Activated CD8-positive, alpha-beta memory T cell treated with anti-CD3 and anti-CD28 coated beads for 1 hour (primary cell): ENCODE measurements at places on chromosomes 1 and 21.

- no peak for DNase-seq
Measured at GRCh38 chr1:86523670-86524354, 23.1 kb upstream of the CLCA4 start.

DNA sequence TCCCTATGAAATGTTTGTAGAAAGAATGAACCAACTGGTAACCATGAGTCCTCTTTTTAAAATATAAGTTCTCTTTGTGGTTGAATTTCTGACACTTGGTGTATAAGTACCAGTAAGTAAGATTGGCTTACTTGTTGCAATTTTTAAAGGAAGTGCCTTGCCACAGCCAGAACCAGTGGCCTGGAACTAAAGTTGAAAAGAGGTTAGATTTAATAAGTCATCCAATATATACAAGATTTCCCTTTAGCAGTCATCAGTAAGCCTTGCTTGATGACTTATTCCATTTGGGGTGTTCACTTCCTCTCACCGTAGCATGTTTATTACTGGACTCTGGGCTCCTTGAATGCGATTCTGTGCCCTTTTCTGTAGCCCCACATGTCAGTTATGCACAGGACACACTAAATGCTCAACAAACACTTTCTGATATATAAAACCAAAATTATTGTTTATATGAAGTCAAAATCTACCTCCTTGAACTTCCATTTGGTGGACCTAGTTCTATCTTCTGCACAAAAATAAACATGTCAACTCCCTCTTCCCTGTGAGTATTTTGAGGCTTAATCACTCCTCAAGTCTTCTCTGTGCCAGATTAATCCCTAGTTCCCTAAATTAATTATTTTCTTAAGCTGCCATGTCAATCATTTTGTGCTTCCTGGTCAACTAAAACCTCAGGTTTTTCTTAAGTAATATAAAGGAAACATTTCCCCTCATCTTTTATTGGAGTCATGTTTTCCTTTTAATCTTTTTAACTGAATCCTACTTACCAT lies 218.1 kb downstream of the ST6GALNAC3 start:
- no peak for DNase-seq

- no peak for DNase-seq
Measured at GRCh38 chr1:109509176-109510134, at the start of gene AMIGO1. Gene AMIGO1, minus strand, starts transcription at chr1:109509727. Its CDS starts 815 bp downstream, at chr1:109508912.

DNA sequence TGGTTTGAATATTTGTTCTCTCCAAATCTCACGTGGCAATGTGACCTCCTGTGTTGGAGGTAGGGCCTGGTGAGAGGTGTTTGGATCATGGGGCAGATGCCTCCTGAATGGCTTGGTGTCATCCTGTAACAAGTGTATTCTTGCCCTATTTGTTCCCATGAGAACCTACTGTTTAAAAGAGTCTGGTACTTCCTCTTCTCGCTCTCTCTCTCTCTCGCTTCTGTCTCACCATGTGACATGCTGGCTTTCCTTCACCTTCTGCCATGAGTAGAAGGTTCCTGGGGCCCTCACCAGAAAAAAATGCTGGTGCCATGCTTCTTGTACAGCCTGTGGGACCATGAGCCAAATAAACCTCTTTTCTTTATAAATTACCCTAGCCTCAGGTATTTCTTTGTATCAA lies 8.4 kb upstream of the PAXBP1 start:
- DNase-seq: no peak

DNA sequence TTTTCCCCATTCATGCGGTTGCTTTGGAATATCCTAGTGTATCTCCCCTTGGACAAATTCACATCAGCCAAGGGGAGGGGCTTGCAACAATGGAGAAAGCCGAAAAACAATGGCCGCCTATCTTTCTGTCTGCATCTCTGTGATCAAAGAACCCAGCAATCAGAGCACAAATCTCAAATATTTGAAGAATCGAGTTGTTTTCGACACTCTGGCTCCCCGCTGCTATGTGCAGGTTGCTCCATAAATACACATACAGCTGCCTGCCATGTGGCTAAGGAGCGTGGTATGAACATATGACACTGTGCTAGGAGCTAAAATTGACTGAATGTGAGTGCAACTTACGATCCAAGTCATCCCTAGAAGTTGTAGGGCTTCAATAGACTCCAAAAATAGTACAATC lies 8.5 kb downstream of the CFHR4 start:
- no peak for DNase-seq

DNA sequence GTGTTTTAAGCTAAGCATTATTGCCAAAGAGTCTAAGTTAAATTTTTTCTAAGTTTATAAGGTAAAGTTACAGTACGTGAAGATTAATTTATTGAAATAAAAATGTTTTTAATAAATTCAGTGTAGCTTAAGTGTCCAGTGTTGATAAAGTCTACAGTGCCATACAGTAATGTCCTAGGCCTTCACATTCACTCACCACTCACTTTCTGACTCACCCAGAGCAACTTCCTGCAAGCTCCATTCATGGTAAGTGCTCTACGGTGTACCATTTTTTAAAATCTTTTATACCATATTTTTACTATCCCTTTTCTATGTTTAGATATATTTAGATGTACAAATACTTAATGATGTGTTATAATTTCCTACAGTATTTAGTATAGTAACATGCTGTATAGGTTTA lies 173.2 kb downstream of the CACNA1E start:
- DNase-seq: no peak

DNA sequence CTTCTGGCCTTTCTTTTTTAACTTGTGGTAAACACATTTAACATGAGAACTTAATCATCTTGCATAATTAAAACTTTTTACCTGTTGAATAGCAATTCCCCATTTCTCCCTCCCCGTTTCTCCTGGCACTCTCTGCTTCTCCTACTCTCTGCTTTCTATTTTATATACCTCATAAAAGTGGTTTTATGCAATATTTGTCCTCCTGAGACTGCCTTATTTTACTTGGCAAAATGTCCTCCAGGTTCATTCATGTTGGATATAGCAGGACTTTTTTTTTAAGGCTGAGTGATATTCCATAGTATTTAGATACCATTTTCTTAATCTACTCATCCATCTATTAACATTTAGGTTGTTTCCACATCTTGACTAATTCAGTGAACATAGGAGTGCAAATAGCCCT lies 35.0 kb downstream of the BTG3 start:
- DNase-seq: no peak

DNA sequence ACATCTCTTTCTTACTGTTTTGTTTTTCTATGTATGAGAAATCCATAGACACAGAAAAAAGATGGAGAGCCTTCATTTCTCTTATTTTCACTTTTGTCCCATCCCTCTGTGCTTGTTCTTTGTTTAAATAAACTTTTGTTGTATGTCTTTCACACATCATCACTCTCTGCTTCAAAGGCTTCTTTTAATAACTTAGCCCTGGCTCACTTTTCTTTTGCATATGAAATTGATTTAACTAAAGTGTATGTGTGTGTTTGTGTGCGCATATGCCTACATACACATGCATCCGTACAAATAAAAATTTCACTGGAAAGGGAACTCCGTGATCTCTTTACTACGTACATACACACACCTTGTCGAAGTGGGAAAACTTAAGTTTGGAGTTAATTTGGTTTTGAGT lies 168.6 kb downstream of the NFIA start:
- no peak for DNase-seq

- no peak for DNase-seq
Measured at GRCh38 chr1:19073311-19074186, 117.1 kb upstream of the IFFO2 start.

DNA sequence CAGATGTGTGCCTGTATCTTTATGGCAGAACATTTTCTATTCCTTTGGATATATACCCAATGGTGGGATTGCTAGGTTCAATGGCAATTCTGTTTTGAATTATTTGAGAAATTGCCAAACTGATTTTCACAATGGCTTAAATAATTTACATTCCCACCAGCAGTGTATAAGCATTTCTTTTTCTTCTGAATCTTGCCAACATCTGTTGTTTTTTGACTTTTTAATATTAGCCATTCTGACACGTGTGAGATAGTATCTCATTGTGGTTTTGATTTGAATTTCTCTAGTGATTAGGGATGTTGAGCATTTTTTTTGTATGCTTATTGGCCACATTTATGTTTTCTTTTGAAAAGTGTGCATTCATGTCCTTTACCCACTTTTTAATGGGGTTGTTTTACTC lies 864.3 kb upstream of the ADAMTS5 start:
- DNase-seq: no peak

- DNase-seq: no peak
Measured at GRCh38 chr1:40978886-40979240, 633 bp upstream of the CTPS1 start.

GRCh38 chr1:147189514-147189913 lies 17.2 kb upstream of the PRKAB2 start:
- DNase-seq: no peak

DNA sequence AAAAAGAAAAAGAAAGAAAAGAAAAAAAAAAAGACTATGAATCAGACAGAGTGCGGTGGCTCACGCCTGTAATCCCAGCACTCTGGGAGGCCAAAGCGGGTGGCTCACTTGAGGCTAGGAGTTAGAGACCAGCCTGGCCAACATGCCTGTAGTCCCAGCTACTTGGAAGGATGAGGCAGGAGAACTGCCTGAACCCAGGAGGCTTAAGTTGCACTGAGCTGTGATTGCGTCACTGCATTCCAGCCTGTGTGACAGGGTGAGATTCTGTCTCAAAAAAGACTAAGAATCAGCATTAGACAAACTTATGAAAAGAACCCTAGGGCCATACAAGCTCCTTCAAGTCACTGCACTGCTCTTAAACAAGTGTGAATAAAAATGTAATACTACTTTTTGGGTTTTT lies 16.9 kb downstream of the PSMB4 start:
- no peak for DNase-seq

- no peak for DNase-seq
Measured at GRCh38 chr1:46735708-46736324, 16.9 kb upstream of the EFCAB14 start.

- DNase-seq: no peak
Measured at GRCh38 chr1:176211396-176212165, 4.5 kb upstream of the COP1 start.

DNA sequence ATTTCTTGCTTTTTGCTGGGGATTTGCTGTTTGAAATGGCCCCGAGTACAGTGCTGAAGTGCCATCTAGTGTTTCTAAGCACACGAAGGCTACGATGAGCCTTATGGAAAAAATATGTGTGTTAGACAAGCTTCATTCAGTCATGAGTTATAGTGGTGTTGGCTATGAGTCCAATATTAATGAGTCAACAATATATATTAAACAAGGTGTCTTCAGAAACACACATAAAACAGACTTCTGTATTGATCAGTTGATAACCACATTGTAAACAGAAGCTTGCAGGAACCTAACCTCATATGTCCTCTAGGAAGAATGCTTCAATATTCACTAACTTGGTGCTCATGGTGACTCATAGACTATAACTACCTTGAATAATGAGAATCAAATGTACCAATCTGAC lies 1.7 kb upstream of the GJB5 start:
- DNase-seq: no peak

GRCh38 chr1:45989249-45989648 lies 143.2 kb downstream of the PIK3R3 start:
- no peak for DNase-seq

GRCh38 chr1:43512681-43513080 lies 18.0 kb upstream of the PTPRF start:
- DNase-seq: no peak

DNA sequence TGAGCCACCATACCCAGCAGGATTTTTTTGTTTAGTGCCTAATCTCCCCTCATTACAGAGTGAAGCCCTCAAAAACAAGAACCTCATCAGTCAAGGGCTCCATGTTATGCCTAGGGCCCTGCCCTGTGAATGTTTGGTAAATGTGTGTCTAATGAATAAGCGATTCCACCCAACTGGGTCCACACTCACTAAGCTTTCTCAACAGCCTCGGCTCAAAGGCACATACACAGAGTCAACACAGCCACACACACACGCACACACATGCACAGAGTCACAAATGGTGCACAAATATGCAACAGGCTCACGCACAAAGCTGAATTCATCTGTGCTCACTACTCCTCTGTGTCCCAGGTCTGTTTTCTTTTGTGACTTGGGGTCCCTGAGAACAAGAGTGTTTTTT lies 11.7 kb upstream of the SYNC start:
- no peak for DNase-seq

- no peak for DNase-seq
Measured at GRCh38 chr1:203325026-203325417, 19.7 kb downstream of the BTG2 start.

DNA sequence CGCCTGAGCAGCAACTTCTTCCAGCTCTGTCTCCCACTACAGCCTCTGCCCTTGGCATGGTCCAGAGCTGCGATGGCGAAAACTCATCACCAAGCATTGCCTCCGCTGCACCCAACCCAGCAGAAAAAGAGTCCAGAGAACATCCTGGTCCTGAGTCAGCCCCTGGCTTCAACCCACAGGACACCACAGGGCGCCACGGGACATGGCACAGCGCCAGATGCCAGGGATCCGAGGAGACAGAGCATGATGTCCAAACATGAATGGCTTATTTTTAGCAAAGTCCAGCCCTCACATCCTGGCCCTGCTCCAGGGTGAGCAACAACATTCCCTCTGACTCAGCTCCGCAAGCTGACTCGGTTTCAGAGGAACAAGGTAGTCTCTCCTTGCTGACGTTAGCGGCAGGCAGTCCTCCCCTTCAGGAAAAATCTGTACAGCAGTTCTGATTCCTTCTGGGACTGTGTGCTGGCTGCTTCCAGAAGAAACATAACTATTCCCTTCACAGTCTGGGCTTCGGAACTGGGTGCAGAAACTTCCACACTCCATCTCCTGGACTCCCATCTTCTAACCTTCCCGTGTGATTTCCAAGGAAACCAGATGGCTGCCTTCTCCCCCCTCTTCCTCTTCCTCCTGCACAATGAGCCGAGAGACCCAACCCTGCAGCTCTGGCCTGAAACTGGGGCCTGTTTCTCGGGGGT lies 131.3 kb downstream of the TOMM20 start:
- no peak for DNase-seq

GRCh38 chr1:157236072-157236471 lies 97.9 kb upstream of the ETV3 start:
- no peak for DNase-seq

GRCh38 chr1:159266832-159267231 lies 35.3 kb upstream of the FCER1A start:
- DNase-seq: no peak

DNA sequence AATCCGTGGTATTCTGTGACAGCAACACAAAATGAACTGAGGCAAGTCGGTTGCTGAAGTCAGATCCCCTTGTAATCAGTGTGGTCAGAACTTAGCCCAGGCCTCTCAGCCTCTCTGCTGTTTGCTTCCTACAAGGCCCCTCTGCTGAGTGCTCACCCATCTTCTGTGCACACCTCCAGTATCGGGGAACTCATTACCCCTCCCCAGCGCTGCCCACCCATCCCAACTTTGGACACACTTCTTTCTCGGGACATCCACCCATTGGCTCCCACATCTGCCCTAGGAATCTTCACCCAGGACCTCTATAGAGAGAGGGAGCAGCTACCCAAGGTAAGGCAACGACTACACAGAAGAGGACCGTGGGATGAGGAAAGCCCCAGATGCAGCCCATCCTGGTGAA lies 217.5 kb downstream of the MATN1 start:
- DNase-seq: no peak

DNA sequence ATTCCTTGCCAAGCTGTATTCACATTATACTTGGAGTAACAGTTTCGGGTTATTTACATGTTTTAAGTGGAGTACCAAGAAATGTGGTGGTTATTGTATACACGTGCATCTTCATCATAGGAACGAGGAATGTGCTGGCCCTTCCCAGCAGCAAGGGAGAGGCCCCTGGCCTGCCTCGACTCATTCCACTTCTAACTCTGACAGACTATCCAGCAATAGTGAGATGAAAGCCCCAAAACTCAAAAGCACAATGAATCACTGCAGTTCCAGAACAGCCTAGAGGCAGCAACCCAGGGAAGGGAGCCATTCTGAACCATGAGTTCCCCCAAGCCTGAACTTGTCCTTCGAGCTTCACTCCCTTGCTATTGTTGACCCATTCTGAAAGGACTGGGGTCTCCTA lies 23.1 kb downstream of the FAM89A start:
- DNase-seq: no peak

GRCh38 chr1:27878787-27879335 lies 6.5 kb downstream of the THEMIS2 start:
- no peak for DNase-seq
